ENCODE measurements at places on chromosomes 1 and 21.

GRCh38 chr1:6095511-6096242, 50.0 kb downstream of the KCNAB2 start:
- no peak for ATAC-seq
- H3K27me3 ChIP-seq = no peaks in the 10 kb centered on the region
- H3K4me1 ChIP-seq = peaks cover 4% of the 10 kb centered on the region
- no peak overlapping the region for H3K27ac ChIP-seq
- H3K36me3 ChIP-seq = peaks cover 77% of the 10 kb centered on the region

- H3K27me3 ChIP-seq = no peaks in the 10 kb centered on the region
- H3K36me3 ChIP-seq = no peaks in the 10 kb centered on the region
- H3K4me3 ChIP-seq = no peak overlapping the region
- ATAC-seq = no peak
- H3K4me1 ChIP-seq = peaks cover 54% of the 10 kb centered on the region
- no peak overlapping the region for H3K27ac ChIP-seq
Observed at GRCh38 chr1:229031481-229032341, 239.2 kb upstream of the RAB4A start.

GRCh38 chr21:35643176-35643575, 417.1 kb downstream of the SETD4 start:
- no peak overlapping the region for H3K4me3 ChIP-seq
- no peaks in the 10 kb centered on the region for H3K36me3 ChIP-seq
- no peaks in the 10 kb centered on the region for H3K4me1 ChIP-seq
- H3K27me3 ChIP-seq = peaks cover 18% of the 10 kb centered on the region
- no peak for ATAC-seq

DNA sequence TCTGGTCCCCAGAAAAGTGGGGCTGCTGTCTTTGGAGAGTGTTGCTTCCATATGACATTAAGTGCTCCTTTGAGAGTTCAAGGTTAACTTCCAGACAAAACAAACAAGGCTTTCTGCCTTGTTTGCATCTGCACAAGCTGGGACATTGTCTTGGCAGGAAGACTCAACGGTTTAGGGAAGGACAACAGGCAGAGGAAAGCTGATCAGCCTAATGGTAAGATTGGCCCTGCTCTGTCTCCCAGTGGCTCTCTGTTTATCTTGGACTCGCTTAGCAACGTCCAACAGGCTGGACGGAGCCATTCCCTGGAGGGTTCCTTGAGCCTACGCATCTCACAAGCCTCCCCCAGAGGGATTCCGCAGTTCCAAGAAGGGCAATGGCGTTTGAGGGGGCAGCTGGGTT, 62.2 kb upstream of the SLC44A3 start:
- no peak overlapping the region for H3K27ac ChIP-seq
- peaks cover 18% of the 10 kb centered on the region for H3K27me3 ChIP-seq
- H3K36me3 ChIP-seq = no peaks in the 10 kb centered on the region
- H3K4me1 ChIP-seq = peaks cover 7% of the 10 kb centered on the region
- H3K4me3 ChIP-seq = no peak overlapping the region

DNA sequence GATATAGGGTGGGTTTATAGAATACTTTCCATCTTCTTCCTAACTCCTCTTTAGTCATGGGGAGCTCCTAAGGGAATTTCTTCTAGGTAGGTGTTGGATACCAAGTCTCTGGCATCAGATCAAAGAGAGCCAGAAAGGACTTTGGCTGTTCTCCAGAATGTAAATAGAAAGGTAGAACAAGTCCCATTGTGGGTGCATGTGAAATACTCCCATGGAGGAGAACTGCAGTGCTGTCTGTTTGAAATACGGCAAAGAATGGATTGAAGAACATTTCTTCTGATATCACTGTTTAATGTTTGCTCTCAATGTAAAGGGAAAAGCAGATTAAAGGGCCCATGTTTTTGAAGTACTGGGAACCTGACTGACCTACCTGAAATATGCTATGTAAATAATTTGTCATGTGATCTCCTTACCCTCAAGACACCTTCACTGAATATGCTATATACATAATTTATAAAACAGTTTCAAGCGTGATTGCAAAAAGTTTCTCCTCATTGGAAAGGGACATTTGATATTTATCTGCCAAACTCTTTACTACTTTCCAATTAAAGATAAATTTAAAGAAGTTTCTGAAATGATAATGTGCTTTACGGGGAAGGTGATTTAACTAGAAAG, 65.9 kb downstream of the LAMC1 start:
- ATAC-seq = no peak
- peaks cover 24% of the 10 kb centered on the region for H3K27me3 ChIP-seq
- no peaks in the 10 kb centered on the region for H3K36me3 ChIP-seq
- H3K4me1 ChIP-seq = no peaks in the 10 kb centered on the region

DNA sequence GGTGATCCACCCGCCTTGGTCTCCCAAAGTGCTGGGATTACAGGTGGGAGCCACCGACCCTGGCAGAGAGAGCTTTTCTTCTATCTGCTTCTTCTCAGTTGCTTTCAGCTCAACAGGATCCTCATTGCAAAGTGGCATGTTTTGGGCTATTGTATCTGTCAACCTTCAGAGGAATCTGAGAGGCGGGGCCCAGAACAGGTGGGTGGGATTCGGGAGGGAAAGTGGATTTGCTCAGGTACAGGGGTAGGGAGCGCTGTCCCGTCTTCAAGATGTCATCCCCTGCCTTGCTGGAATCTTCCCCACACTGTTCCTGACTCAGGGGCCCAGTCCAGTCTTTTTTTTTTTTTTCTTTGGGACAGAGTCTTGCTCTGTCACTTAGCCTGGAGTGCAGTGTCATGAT, 26.9 kb upstream of the RCC2 start:
- H3K27me3 ChIP-seq = no peaks in the 10 kb centered on the region
- no peak overlapping the region for H3K4me3 ChIP-seq
- H3K36me3 ChIP-seq = no peaks in the 10 kb centered on the region
- H3K4me1 ChIP-seq = no peaks in the 10 kb centered on the region
- H3K27ac ChIP-seq = no peak overlapping the region

DNA sequence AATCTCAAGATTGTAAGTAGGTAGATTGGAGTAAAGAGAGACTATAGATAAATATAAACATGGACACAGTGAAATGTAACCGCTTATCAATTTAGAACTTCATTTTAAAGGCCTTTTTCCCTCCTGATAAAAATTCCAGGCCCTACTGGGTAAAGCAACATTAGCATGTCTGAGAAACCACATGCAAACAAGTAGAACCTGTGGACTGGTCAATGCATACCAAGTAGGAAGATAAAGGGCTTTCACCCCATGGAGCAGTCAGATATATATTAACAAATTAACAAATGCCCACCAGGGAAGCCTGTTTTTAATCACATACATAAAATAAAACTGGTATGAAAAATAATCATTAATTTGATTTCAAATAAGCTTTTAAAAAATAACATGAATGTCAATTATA, 8.1 kb downstream of the DPH5 start:
- no peak for ATAC-seq
- H3K27ac ChIP-seq = no peak overlapping the region
- peaks cover 11% of the 10 kb centered on the region for H3K4me1 ChIP-seq
- no peak overlapping the region for H3K4me3 ChIP-seq
- peaks cover 92% of the 10 kb centered on the region for H3K36me3 ChIP-seq

DNA sequence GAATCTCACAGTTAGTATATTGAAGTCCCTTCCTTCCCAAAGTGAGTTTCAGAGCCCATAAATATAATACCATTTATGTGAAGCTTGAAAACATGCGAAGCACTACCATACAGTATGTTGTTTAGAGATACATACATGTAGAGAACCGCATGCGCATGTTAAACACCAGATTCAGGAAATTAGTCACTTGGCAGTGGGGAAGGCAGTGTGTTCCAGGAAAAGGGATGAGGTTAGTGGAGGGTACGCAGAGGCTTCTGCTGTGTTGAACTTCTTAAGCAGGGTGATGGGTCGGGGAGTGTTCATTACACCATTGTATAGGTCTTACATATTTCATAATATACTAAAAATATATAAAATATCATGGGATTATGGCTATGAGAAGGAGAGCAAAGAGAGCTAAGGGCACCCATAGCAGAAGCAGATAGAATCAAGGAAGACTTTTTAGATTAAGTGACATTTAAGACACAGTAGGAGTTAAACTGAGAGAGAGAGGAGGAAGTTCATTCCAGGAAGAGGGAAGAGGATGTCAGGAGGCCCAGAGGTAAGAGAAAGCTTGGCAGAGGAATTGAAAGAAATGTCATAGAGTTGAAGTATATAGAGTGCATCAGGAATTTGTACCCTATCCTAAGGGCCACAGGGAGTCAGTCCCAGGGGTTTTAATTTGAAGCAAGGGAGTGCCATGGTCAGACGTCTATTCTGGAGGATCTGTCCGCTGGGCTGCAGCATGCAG, 43.5 kb upstream of the SARS1 start:
- peaks cover 17% of the 10 kb centered on the region for H3K36me3 ChIP-seq
- no peaks in the 10 kb centered on the region for H3K27me3 ChIP-seq
- H3K27ac ChIP-seq = no peak overlapping the region
- H3K4me3 ChIP-seq = no peak overlapping the region
- ATAC-seq = no peak

- no peak overlapping the region for H3K27ac ChIP-seq
- H3K4me3 ChIP-seq = no peak overlapping the region
- no peak for ATAC-seq
Observed at GRCh38 chr1:31551208-31551607, 25.1 kb upstream of the TINAGL1 start.

DNA sequence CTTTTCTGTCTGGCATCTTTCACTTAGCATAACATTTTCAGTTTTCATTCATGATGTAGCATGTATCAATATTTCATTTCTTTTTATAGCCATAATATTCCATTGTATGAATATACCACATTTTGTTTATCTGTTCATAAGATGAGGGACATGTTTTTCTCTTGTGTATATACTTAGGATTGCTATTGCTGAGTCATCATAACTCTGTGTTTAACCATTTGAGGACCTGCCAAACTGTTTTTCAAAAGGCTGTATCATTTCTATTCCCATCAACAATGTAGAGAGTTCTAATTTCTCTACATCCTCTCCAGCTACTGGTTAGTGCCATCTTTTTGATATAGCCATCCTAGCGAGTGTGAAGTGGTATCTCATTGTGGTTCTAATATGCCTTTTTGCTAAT, 26.2 kb downstream of the MPZL1 start:
- no peaks in the 10 kb centered on the region for H3K36me3 ChIP-seq
- H3K4me1 ChIP-seq = peaks cover 11% of the 10 kb centered on the region
- H3K4me3 ChIP-seq = no peak overlapping the region
- H3K27ac ChIP-seq = no peak overlapping the region
- no peak for ATAC-seq

GRCh38 chr1:22364764-22365163, 86.9 kb upstream of the ZBTB40 start:
- no peaks in the 10 kb centered on the region for H3K4me1 ChIP-seq
- no peak overlapping the region for H3K4me3 ChIP-seq
- H3K27ac ChIP-seq = no peak overlapping the region
- no peaks in the 10 kb centered on the region for H3K36me3 ChIP-seq
- no peak for ATAC-seq
- peaks cover 46% of the 10 kb centered on the region for H3K27me3 ChIP-seq

DNA sequence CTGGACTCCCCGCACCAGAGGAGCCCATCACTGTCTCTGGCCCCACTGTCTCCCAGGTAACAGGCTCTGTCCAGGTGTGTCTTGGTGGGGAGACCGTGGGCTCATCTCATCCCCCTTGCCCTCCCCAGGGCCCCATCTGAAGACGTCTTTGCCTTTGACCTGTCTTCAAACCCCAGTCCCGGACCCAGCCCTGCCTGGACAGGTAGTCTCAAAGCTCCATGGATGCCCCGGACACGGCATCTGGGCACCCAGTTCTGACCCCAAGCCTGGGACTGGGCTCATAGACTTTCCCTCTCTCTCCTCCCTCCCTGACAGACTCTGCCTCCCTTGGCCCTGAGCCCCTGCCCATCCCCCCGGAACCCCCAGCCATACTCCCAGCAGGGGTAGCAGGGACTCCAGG, 6.3 kb upstream of the CATSPER4 start:
- no peak for ATAC-seq
- no peaks in the 10 kb centered on the region for H3K27me3 ChIP-seq
- H3K4me3 ChIP-seq = no peak overlapping the region
- no peaks in the 10 kb centered on the region for H3K36me3 ChIP-seq

GRCh38 chr1:116472431-116472961, 98.3 kb downstream of the CD58 start:
- no peaks in the 10 kb centered on the region for H3K27me3 ChIP-seq
- ATAC-seq = no peak
- H3K36me3 ChIP-seq = no peaks in the 10 kb centered on the region
- no peaks in the 10 kb centered on the region for H3K4me1 ChIP-seq
- no peak overlapping the region for H3K27ac ChIP-seq
- no peak overlapping the region for H3K4me3 ChIP-seq

DNA sequence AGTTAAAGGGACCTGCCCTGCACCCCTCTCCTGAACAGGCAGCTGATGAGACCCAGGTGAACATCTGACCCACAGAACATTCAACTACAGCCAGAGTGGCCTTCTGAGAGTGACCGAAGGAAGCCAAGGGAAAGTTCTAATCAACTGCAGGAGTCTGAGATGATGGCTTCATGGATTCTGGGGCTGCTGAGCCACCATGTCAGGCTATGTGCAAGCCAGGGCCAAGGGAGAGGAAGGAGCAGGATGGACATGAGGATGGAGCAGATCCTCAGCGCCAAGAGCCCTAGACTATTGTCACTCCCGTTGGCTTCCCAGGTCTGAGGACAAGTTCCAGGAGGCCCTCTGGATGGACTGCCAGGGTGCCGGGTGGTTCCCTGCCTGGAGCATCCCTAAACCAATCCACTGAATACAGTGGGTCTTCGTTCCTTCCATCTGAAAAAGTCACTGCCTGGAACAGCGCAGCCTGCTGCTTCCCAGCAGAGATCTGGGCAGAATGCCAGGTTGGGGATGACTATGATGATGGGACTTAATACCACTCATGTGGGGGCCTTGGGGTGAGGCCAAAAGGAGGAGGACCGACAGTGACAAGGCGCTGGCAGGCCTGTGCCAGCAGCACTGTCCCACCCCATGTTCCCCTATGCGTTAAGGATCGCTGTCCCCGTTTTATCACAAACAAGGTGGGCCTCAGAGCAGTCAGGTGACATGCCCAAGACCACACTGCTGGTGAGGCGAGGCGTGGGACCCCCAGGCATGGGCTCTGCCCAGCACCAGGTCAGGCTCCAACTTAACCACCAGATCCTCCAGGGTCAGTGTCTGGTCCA, 19.8 kb downstream of the SPOCD1 start:
- H3K4me1 ChIP-seq = peaks cover 6% of the 10 kb centered on the region
- H3K36me3 ChIP-seq = no peaks in the 10 kb centered on the region
- ATAC-seq = no peak
- H3K27me3 ChIP-seq = peaks cover 14% of the 10 kb centered on the region

GRCh38 chr21:33264561-33264960, 1.6 kb upstream of the IL10RB start:
- no peaks in the 10 kb centered on the region for H3K27me3 ChIP-seq
- H3K4me1 ChIP-seq = peaks cover 25% of the 10 kb centered on the region
- H3K27ac ChIP-seq = no peak overlapping the region

GRCh38 chr1:12745126-12745991, 641 bp upstream of the CFAP107 start:
- H3K4me3 ChIP-seq = no peak overlapping the region
- ATAC-seq = no peak
- no peak overlapping the region for H3K27ac ChIP-seq
- H3K4me1 ChIP-seq = no peaks in the 10 kb centered on the region

DNA sequence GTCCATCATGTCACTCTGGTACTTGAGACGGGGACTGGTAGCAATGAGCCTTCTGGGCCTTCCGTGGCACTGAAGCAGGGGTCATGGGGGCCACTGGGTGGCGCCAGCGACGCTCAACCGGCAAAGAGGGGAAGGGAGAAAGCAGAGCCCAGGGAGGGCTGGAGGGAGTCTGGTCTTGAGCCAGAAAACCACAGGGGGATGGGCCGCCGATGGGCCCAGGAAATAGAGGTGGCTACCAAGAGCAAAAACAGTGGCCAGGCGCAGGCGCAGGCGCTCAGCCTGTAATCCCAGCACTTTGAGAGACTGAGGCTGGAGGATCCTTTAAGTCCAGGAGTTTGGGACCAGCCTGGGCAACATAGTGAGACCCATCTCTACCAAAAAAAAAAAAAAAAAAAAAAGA, 21.8 kb downstream of the EXOC8 start:
- H3K36me3 ChIP-seq = no peaks in the 10 kb centered on the region
- no peak overlapping the region for H3K27ac ChIP-seq
- peak; percentile 86 for ATAC-seq
- no peaks in the 10 kb centered on the region for H3K27me3 ChIP-seq
- no peak overlapping the region for H3K4me3 ChIP-seq
- no peaks in the 10 kb centered on the region for H3K4me1 ChIP-seq

Data from activated T-helper 17 cell treated with anti-CD3 and anti-CD28 coated beads, Interleukin-2, amount 50 U/mL, for 72 hours (primary cell).